Brain microvascular endothelial cell (primary cell): ENCODE measurements at places on chromosomes 6 and 20.

GRCh38 chr6:117514655-117515054, 32.2 kb downstream of the DCBLD1 start:
- DNase-seq: no peak

- no peak for DNase-seq
Observed at GRCh38 chr6:54747955-54748354, 98.6 kb upstream of the FAM83B start.

DNA sequence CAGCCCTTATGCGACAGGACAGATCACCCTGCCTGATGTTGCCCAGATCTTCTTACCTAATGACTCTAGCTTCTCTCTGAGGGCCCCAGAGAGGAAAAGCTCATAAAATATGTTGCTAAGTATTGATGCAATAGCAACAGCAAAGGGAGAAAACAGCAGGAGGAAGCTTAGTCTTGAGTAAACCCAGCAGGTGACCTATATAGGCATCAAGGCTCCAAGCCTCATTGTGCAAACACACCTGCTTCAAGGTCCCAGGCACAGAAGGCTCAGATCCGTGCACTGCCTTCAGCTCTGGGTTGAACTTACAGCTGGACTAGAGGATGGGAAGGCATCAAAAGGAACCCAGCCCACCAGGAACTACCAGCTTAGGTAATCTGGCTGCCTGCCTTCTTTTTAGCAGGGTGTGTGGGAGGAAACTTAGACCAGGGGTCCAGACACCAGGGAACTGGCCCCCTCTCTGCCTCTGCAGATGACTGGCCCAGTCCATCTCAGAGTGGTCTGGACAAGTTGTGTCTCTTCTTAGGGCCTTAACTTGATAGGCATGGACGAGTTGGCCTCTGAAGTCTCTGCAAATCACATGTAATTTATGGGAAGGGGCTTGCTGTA, 34.4 kb downstream of the TGM3 start:
- DNase-seq: no peak

GRCh38 chr6:97123112-97123511, 159.9 kb downstream of the MMS22L start:
- no peak for DNase-seq

GRCh38 chr6:42777126-42777822, 4.6 kb upstream of the BICRAL start:
- DNase-seq: peak; percentile 21

- DNase-seq: peak; percentile 72
Observed at GRCh38 chr6:125546841-125547251, 202.6 kb upstream of the HEY2 start.

- no peak for DNase-seq
Observed at GRCh38 chr20:57386762-57387161, 4.4 kb upstream of the RBM38 start.

GRCh38 chr6:24797596-24798216, 1.0 kb downstream of the ARMH2 start:
- DNase-seq: no peak

GRCh38 chr6:72151742-72152141, 265.4 kb downstream of the RIMS1 start:
- DNase-seq: no peak

DNA sequence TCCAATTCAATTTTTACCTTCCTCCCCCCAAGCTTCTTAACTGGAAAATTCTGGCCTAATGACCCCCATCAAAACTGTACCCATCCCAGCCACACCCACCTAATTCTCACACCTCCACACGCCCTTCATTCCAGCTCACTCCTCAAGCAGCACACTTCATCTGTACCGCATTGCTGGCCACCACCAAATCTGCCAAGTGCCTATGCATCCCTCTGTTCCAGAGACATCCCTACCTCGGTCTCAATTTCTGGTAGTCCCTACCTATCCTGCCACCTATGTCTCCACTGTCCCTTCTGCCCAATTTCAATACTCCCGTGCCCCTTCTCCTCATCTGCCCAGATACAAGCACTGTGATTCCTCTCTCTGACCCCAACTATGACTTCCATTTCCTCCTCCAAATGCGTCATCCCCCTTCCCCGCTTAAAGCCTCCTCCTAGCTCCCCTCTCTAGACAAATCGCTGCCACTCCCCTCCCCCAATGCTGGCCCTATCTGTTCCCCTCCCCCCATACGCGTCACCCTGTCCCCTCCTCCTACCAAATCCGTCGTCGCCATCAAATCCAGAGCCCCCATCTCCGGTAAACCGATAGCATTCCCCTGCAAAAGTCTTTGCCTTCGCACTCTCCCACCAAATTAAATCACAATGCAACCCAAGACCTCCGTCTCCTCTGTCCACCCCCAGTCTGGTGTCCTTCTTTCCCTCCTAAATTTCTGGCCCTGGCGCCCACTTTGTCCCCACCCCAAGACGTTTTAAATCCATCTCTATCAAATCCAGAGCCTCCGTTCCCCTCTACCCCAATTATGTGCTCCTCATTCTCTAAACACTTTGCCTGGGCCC, 1.2 kb downstream of the MTCH1 start:
- DNase-seq: peak; percentile 64

GRCh38 chr20:49272654-49273053, 5.2 kb downstream of the ZNFX1 start:
- DNase-seq: no peak

GRCh38 chr20:24407151-24407550, 62.3 kb upstream of the SYNDIG1 start:
- no peak for DNase-seq
